ENCODE measurements at places on chromosomes 12 and 14.

- no peak for DNase-seq
Measured at GRCh38 chr14:36467332-36467731, 52.7 kb downstream of the NKX2-1 start.

- DNase-seq: no peak
Measured at GRCh38 chr14:79596551-79596950, 614.8 kb downstream of the DIO2 start.

GRCh38 chr14:104424406-104425072 is 155.0 kb upstream of the C14orf180 start:
- DNase-seq: no peak

DNA sequence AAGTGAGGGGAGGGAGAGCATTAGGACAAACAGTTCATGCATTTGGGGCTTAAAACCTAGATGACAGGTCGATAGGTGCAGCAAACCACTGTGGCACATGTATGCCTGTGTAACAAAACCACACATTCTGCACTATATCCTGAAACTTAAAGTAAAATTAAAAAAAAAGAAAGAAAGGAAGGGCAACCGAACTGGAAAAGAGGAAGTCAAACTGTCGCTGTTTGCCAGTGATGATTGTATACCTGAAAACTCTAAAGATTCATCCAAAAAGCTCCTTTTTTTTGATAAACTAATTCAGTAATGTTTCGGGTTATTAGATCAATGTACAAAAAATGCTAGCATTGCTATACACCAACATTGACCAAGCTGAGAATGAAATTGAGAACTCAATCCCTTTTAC is 259.0 kb upstream of the ALG10 start:
- DNase-seq: no peak

DNA sequence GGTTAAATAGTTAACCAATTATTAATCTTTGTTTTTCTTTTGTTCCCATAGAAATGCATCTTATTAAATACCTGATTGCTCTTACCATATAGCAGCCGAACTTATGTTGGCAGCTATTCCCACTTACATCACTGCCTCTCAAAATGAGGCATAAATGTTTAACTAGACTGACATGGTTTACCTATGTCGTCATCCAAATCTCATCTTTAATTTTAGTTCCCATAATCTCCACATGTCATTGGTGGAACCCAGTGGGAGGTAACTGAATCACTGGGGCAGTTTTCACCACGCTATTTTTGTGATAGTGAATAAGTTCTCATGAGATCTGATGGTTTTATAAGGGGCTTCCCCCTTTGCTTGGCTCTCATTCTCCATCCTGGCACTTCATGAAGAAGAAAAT is 499.2 kb upstream of the ATP2B1 start:
- no peak for DNase-seq

DNA sequence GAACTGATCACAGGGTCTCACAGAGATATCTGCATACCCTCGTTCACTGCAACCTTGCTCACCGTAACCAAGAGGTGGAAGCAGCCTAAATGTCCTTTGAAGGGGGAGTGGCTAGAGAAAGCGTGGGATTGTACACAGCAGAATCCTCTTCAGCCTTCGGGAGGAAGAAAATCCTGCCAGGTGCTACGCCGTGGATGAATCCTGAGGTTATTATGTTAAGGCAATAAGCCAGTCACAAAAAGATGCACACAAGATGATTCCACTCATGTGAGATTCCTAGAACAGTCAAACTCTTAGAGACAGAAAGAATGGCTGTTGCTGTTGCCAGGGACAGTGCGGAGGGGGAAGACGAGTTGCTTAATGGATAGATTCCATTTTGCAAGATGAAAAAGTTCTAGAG is 39.6 kb upstream of the SFSWAP start:
- DNase-seq: no peak

- no peak for DNase-seq
Measured at GRCh38 chr12:7991535-7991934, 41.0 kb upstream of the FOXJ2 start.

- no peak for DNase-seq
Measured at GRCh38 chr14:23043754-23044153, 1.7 kb downstream of the PSMB11 start.

GRCh38 chr14:101757064-101757838 is 4.3 kb upstream of the PPP2R5C start:
- DNase-seq: no peak

DNA sequence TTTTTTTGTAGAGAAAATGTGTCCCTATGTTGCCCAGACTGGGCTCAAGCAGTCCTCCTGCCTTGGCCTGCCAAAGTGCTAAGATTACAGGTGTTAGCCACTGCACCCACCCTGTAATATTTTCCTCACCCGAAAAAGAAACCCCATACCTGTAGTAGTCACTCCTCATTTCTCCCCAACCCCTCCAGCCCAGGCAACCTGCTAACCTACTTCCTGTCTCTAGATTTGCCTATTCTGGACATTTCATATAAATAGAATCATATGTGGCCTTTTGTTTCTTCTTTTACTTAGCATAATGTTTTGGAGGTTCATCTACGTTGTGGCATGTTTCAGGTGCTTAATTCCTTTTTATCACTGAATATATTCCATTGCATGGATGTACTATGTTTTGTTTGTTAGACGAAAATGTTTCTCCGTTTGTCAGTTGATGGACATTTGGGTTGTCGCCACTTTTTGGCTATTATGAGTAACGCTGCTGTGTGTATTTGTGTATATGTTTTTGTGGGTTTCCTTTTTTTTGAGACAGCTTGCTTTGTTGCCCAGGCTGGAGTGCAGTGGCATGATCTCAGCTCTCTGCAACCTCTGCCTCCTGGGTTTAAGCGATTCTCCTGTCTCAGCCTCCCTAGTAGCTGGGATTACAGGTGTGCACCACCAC is 6.2 kb downstream of the ANKRD13A start:
- no peak for DNase-seq

DNA sequence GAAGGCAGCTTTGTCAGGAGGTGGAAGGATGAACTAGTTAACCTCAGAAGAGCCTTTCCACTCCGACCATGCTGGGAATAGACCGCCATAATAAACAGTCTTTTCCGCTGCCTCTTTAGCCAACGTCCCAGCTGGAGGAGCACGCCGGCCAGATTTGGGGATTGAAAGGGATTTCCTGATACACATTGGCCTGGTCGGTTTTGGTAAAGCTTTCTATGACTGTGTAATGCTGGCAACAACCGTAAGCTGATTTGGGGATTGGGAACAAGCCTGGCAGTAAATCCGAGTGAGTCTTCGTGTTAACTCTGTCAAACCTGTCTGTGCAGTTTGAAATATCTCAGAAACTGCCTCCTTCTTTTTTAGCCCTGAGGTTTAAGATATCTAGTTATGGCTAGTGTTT is 87.0 kb downstream of the DAD1 start:
- DNase-seq: no peak

- no peak for DNase-seq
Measured at GRCh38 chr14:102551995-102552705, 40.3 kb upstream of the RCOR1 start.

DNA sequence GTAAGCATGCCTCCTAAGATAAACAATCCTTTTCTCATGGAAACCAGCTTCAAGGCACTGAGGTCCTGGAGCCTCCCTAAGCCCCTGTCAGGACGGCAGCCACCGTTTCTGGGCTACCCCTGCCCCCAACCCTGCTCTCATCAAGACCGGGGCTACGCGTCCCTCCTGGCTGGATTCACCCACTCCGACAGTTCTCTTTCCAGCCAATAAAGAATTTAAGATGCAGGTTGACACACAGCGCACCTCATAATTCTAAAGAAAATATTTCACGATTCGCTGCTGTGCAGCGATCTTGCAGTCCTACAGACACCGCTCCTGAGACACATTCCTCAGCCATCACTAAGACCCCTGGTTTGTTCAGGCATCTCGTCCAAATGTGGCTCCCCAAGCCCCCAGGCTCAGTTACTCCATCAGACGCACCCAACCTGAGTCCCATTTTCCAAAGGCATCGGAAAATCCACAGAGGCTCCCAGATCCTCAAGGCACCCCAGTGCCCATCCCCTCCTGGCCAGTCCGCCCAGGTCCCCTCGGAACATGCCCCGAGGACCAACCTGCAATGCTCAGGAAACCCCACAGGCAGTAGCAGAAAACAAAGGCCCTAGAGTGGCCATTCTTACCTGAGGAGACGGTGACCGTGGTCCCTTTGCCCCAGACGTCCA is 336.3 kb downstream of the TMEM121 start:
- DNase-seq: no peak

DNA sequence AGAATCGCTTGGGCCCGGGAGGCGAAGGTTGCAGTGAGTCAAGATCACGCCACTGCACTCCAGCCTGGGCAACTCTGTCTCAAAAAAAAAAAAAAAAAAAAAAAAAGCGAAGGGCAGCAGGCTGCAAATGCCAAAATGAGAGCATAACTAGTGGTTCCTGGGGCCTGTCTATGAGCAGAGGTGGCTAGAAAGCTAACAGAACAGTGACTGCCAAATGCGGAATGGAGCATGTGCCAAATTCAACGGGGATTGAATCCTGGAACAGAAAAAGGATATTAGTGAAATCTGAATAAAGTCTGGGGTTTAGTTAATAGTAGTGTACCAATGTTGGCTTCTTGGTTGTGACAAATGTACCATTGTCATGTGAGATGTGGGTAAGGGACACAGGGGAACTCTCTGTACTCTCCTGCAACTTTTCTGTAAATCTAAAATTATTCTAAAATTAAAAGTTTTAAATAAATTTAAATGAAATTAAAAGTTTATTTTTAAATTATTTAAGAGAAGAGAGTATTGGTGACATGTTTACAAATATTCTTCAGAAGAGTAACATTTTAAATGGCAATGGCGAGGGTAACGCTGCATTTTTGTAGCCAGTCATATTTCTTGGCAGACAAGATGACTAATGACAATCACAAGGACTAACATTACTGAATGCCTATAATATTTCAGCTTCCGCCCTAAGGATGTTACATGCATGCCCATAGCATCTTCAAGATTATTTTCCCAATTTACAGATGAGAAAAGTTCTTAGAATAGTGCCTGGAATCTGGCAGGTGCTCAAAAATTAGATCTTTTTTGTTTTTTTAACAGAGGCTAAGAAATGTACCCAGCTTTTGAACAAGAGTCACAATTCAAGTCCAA is 28.9 kb upstream of the NUDT4 start:
- no peak for DNase-seq

GRCh38 chr14:50943943-50944646 is at the start of gene PYGL:
Gene PYGL, minus strand, starts transcription at chr14:50944483. Its CDS starts 80 bp downstream, at chr14:50944403.
- no peak for DNase-seq

DNA sequence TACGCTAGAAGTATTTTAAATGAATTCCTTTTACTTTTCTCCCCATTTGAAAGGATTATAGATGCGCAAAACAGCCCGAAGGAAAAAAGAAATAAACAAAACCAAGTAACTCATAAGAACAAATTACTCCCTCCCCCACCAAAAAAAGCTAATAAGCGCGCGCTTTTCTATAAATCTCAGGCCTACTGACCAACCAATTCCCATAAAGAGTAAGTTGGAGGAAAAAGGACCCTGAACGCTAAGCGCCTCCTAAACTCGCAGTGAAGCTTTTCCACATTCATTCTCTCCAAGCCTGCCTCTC is 588 bp downstream of the MBIP start:
- DNase-seq: no peak

- no peak for DNase-seq
Measured at GRCh38 chr12:105078712-105079570, 5.3 kb downstream of the ALDH1L2 start.

DNA sequence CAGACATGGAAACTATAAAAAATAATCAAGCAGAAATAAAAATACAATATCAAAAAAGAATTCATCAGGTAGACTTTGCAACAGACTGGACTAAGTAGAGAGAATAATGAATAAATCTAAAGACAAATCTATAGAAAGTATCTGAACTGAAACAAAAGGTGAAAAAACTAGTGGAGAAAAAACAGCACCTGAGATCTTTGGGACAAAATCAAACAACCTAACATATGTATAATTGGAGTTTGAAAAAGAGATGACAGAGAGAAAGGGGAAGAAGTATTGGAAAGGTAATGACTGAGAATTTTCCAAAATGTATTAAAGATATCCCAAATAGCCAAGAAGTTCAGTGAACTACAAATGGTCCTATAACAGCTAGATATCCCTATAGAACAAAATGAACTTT is 245.4 kb downstream of the IPO8 start:
- DNase-seq: no peak

DNA sequence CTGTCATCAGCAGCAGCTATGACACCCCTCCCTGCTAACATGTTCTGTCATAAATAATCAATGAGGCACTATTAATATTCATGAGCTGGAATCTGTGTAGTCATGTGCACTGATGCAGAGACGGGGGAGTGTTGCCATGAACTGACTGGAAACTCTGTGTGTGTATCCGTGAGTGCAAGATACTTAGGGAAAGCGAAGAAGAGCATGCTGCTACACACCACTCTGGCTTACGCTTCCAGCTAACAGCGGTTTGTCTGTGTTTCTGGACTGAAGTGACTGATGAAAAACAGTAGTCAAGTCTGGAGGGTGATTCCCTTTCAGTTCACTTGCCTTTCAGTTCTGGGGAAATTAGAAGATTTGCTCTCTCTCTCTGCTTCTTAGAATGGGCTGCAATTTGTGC is 249.4 kb downstream of the PDZRN4 start:
- DNase-seq: no peak

DNA sequence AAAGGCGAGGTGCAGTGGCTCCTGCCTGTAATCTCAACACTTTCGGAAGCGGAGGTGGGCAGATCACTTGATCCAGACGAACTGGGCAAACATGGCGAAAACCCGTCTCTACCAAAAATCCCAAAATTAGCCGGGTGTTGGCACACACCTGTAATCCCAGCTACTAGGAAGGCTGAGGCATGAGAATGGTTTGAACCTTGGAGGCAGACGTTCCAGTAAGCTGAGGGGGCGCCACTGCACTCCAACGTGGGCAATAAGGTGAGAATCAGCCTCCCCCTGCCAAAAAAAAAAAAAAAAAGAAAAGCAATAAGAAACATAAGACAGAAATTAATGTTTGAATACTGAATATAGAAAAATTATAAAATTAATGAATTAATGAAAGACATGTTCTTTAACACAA is 928.7 kb downstream of the LRFN5 start:
- no peak for DNase-seq
